ENCODE measurements at places on chromosomes 13 and 19.

DNA sequence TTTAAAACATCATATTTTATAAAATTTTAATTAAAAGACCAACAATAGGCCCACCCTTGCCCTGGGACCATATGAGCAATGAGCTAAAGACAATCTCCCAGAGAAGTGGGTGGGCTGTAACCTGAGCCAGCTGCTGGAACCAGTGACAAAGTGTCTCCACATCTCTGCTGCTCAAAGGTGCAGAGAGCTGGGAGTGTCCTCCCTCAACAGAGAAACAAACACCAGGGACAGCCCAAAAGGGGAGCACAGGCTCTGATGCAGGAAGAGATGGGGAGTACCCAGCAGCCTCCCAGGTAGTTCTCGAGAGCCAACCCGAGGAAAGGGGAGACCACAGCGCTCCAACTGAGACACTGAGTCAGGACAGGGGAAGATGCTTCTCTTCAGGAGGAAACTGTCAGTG, 39.1 kb downstream of the DOCK9 start:
- DNase-seq: no peak

DNA sequence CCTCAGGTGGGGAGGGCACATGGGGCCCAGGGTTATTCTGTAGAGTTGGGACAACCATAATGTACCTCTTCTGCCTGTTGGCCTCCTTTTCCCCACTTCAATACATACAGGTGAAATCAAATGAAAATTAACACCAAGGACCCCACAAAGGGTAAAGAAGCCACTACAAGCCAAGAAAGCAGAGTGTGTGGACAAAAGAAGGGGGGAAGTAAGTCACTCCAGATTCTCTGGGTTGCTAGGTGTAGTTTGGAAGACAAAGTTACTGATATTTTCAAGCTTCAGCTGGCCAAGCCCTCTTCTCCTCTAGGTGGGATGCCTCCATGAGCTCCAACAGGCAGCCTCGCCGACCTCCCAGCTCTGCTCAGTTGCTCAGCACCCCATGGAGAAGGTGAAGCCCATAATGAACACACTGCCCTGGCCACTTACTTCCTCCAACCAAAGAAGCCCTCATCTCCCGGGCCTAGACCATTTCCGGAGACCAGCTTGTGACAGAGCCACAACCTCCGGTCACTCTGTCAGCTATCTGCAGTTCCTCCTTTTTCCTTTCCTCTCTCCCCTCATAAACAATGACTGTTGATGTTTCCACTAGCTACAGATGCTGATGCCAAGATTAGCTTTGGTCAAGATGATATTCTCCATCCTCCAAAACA, 66.8 kb upstream of the MED4 start:
- DNase-seq: no peak

DNA sequence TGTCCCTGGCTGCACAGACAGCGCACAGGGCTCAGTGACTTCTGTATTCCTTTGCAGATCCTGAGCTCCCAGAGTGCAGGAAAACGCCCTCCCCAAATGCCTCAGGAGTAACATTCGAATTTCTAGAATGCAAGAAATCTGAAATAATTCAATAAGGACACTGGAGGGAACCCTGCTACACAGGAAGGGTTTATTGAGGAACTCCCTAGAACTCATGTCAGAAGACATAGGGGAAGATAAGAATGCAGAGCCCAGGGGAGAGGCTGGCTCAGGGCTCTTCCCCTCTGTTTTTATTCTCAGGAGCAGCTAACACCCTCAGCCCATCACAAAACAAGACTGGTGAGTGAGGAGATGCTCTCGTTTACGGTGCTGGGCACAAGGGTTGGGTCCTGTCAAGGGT, 6.8 kb downstream of the LILRA1 start:
- no peak for DNase-seq

DNA sequence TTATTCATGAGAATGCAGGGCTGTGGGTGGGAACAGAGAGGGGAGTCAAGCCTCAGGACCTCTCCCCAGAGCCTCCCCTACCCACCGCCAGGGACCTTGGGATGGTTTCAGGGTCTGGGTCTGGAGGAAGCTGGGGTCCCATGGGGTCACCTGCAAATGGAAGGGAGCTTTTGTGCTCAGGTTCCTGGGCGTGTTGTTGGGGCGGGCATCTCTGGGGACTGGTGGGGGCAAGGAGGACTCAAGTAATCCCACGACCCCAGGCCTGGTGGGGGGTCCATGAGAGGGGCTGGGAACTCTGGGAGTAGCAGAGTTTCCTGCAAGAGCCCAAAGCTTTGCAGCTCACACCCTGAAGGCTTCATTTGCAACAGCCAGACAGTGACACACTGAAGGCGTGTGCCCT, 60.2 kb downstream of the UNC13A start:
- no peak for DNase-seq

GRCh38 chr13:48369988-48370387, 42.9 kb downstream of the LPAR6 start:
- DNase-seq: no peak

- no peak for DNase-seq
These were observed 43.8 kb upstream of the USP29 start for GRCh38 chr19:57075801-57076492.

- no peak for DNase-seq
These were observed 17.9 kb downstream of the DOCK9 start for GRCh38 chr13:98959786-98960605.

GRCh38 chr13:23852351-23852750, 36.8 kb downstream of the MIPEP start:
- no peak for DNase-seq

DNA sequence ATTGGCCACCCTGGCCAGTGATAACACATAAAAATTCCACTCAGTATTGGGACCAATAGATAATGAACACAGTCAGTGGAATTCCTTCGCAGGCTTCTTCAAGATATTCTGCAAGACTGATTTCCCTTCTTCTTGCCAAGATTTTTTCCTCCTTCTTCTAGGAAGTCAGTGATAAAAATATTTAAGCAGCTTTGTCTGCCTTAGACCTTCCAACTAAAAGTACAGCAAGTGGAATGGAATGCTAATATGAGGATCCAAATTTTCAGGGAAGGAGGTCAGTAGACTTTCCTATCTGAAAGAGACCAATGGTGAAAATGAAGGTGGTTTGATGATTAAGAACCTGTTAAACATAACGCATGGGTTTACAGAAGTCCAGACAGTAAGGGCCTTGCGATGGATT, 9.6 kb downstream of the STARD13 start:
- peak; percentile 90 for DNase-seq

DNA sequence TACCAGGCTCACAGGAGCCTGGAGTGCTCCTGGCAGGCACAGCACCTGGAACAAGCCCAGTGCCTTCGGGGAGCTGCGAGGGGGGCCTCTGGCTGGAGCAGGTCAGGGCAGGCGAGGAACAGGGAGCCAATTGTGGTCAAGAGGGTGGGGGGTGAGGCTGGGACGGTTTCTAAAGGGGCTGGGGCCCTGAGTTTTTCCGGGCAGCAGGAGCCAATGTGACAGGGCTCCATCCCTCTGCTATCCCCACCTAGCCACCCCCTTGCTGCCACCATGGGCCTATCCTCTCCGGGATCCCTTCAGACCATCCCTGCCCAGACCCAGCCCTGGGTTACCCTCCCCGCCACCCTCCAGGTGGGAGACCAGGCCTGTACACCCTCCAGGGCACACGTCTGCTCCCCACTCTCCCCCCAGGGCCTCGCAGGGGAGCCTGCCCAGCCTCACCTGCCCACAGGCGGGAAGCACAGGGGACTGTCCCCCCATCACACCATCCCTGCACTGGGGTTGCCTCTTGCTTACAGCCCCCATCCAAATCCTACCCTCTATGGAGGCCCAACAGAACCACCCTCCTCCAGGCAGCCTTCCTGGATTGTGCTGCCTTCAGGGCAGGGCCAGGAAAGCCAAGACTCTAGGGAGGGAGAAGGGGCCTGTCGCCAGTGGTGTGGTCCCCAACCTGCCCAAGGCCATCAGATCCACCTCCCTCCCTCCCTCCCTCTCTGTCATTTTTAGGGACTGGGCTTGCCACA, 121.0 kb downstream of the URI1 start:
- no peak for DNase-seq

DNA sequence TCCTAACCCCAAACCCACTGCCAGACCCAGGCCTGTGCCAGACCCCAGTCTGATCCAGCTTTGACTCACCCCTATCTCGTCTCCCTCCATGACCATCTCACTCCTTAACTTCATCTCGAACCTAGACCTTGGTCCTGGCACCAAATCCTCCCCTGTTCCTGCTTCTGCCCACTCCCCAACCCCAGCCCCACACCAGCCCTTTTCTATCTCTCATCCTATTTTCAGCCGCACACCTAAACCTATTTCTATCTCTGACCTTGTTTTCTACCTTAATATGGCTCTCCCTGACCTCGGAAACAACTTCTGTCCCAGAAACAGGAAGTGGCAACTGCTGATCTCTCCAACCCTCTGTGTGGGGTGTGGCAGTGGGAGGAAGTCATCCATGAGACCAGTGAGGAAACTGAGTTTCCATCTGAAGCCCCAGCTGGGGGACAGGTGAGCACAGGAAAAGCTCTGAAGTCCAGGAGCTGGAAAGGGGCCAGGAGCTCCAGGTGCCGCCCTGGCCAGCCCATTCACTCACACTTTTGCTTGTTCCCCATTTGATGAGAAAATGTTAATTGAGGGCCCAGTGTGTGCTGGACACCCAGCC, 13.7 kb downstream of the PTH2 start:
- DNase-seq: no peak

DNA sequence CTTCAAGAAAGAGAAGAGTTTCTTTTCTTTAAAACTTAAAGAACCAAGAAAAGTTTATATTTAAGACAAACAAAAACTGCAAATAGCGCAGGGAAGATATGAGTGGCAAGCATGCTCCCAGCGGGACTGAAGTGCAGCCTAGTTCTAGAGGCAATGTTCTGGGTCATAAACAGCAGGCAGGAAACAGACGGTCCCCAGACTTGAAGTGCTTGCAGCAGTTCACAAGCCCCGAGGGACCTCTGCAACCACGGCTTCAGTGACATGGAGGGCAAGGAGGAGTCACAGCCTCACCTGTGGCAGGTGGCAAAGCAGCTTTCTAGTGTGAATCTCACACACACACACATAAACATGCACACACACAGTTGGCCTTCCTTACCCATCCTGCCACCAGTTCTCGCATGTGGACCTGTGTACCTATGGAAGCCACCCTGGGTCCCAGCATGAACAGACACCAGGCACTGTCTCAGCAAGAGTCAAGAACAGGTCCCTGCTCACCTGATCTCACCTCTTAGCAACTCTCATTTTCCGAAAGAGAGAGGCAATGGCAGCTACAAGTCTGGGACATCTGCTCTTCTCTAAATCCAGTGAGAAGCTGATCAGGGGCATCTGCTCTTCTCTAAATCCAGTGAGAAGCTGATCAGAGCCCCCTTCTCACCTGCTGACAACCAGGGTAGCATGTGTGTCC, 162.0 kb downstream of the EFNB2 start:
- DNase-seq: no peak

GRCh38 chr19:30682999-30683536, 310.9 kb downstream of the ZNF536 start:
- DNase-seq: peak; percentile 86

GRCh38 chr19:49631610-49632192, 8.2 kb downstream of the RRAS start:
- no peak for DNase-seq

GRCh38 chr13:24119626-24120508, 40.7 kb upstream of the SPATA13 start:
- DNase-seq: no peak

- no peak for DNase-seq
These were observed 667.1 kb downstream of the PCDH17 start for GRCh38 chr13:58298556-58299135.

DNA sequence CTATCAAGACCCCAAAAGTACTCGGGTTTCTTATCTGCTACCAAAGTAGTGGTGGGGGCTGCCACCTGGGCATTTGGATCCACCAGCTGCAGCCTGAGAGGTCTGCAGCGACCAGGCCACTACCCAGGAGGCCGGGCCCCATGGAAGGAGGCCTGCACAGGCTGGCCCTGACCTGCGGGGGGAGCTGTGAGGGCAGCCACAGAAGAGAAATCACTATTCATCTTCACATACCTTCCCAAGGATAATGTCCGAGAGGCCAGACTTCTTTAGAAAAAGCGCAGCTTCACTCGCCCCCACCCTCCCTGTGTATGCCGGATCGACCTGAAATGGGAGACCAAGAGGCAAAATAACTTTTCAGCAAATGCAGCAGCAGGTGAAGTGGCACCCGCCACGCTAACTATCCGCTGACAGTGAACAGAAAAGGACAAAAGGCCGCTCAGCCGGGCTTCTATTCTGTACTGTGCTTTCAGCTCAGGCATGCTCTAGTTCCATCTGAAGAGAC, 30.1 kb downstream of the EPS15L1 start:
- DNase-seq: no peak

DNA sequence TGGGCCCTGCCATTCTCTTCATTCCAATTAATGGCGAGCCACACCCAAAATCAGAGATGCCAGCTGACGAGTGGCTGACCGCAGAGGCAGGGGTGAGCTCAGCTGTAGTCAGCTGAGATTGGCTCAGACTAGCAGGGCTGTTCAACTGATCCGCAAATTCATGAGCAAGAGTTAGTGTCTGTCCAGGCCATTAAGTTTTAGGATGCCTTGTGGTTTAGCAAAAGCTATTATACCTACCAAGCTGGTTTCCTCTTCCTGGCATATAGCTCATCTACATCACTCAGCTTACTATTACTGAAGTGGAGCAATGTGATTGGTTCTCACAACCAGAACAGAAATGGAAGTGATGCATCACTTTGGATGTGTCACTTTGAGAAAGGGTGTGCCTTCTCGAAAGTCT, 148.7 kb downstream of the NALCN start:
- DNase-seq: no peak

DNA sequence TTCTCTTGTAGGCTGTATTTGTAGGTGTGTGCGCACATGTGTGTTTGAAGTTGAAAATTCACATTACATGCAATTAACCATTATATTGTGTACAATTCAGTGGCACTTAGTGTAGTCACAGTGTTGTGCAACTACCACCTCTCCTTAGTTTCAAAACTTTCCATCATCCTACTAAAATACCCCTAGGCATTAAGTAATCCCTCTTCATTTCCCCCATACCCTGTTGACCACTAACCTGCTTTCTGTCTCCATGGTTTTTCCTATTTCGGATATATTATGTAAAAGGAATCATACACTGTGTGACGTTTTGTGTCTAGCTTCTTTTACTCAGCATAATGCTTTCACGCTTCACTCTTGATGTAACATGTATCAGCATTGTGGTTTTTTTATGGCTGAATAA, 16.1 kb downstream of the LSM14A start:
- no peak for DNase-seq

DNA sequence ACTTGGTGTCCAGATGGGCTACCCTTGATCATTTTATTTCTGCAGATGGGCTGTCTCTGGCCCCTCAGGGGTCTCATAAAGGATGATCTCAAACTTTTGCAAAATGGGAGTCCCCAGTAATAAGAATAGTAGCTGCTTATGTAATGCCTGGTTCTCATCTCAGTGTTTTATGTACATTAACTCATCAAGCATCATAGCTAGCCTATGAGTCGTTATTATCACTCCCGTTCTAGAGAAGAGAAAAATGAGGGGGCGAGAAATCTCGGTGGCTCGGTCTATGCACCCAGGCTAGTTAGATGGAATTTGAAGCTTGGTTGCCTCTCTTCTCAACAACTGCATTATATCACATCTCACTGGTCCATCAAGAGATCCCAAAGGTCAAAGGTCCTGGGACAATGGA, 3.4 kb downstream of the CACNG6 start:
- no peak for DNase-seq
